Effector memory CD4-positive, alpha-beta T cell (primary cell): ENCODE measurements at places on chromosomes 13 and 19.

GRCh38 chr19:41330946-41331678 is 21.1 kb downstream of the CCDC97 start:
- no peak for DNase-seq

- DNase-seq = no peak
Observed at GRCh38 chr13:99374994-99375737, 68.0 kb upstream of the GPR183 start.

- no peak for DNase-seq
Observed at GRCh38 chr13:100529666-100530377, 58.8 kb downstream of the GGACT start.

DNA sequence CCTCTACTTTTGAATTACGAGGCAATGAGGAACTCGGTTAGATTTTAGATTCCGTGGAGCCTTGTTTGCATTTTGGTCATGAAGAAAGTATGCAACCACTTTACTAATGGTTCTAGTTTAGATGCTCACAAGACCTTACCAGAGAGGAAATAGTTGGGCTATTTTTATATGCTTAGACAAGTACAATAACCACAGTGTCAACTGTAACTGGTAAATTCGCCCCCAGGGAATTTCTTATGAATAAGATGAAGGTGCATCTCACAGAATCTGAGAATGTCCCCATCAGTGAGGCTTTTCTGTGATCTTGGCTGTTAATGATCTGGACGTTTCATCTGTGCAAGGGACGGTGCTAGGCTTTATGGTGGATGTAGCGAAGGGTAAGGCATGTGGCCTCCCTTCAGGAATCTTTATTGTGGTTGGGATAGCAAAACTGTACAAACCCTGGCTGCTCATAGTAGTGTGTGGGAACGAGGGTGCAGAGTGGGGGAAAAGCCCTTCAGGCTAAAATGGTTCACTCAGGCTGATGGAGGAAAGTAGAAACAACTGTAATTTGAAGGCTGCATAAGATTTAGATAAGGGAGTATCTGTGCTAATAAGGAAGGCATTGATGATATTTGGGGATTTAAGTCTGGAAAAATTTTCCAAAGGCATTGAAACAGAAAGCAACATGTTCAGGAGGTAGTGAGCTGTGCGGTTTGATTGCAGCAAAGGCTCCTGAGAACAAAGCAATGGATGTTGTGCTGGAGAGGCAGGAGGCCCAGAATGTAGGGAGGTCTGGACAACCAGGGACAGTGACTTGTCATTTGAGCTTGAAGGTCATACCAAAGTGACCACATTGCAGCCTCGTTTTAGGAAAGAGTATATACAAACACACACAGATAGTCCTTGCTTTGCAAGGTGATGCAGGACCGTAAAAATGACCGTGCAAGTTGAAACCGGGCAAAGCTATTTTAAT is 28.4 kb downstream of the UBAC2 start:
- no peak for DNase-seq

DNA sequence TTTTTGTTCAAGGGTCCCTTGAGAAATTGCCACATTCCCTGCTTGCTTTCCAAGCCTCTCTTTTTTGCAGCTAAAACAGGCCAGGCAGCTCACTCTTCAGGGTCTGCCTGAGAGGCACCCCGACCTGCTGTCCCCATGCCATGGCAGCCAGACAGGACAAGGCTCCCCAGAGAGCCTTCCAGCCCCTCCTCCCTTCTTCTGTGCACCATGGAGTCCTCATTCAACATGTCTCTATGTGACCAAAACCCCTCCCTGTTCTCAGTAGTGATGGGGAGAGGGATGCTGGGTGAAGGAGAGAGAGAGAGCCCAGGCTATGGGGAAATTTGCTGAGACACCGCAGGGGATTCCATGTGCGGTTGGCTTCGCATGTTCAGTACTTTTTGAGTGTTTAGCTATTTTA is 384.2 kb upstream of the ZNF507 start:
- DNase-seq = no peak

- no peak for DNase-seq
Observed at GRCh38 chr13:79775830-79776229, 294.9 kb downstream of the NDFIP2 start.
